ENCODE measurements at places on chromosomes 2 and 18. TPM values are rescaled to one million over a fixed set of nuclear protein-coding genes. Genes with fewer than 3 reads are reported as not detected.

The BOLL gene
- not detected for polyA plus RNA-seq

The LYPD6B gene
- polyA plus RNA-seq, result not detected

- DNase-seq, result no peak
Observed at GRCh38 chr2:114127372-114127771, 237.5 kb downstream of the ACTR3 start.

- DNase-seq, result no peak
Observed at GRCh38 chr2:186319105-186319504, 167.0 kb upstream of the ZC3H15 start.

The COL5A2 gene
- 11.6 TPM for polyA plus RNA-seq

- DNase-seq, result no peak
Observed at GRCh38 chr2:164287056-164287455, 334.2 kb downstream of the GRB14 start.

The NABP1 gene
- 3.0 TPM for polyA plus RNA-seq

The CRYBA2 gene
- not detected for polyA plus RNA-seq

GRCh38 chr18:934518-935133, 30.0 kb downstream of the ADCYAP1 start:
- DNase-seq, result no peak

GRCh38 chr2:16526193-16526592, 139.4 kb downstream of the CYRIA start:
- no peak for DNase-seq

GRCh38 chr18:31591113-31591512, 564 bp upstream of the TTR start:
- no peak for DNase-seq

The TOGARAM2 gene
- polyA plus RNA-seq, result 6.0 TPM

DNA sequence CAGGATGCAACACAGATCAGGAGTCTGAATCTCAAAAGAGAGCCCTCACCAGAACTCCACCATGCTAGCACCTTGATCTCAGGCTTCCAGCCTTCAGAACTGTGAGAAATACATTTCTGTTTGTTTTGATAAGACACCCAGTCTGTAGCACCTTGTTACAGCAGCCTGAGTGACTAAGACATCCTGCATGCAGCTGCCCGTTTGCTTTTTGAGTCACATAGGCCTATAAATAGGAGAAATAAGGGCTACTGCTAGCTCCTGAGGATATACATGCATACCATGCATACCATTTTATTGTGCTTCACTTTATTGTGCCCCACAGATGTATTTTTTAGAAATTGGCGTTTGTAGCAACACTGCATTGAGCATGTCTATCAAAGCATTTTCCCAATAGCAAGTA, 337.8 kb downstream of the CDH2 start:
- DNase-seq, result no peak

The MBD2 gene
- polyA plus RNA-seq, result 19.6 TPM

The MC4R gene
- not detected for polyA plus RNA-seq

DNA sequence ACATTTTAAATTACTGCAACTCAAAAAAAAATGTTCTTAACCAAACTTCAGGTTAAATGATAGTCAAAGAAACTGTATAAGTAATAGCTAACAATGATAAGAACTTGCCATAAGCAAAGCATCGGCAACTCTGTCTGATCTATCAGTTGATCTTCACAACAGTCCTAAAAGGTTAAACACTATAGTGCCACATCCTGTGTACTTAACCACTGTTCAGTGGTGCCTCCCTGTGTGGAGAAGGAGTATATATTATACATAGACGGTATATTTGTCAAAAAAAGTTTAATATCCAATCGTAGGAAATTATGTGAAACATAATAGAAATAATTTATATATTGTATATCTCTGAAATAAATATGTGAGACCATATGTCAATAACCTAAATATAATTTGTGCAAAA, 13.0 kb downstream of the DTNA start:
- DNase-seq, result no peak

DNA sequence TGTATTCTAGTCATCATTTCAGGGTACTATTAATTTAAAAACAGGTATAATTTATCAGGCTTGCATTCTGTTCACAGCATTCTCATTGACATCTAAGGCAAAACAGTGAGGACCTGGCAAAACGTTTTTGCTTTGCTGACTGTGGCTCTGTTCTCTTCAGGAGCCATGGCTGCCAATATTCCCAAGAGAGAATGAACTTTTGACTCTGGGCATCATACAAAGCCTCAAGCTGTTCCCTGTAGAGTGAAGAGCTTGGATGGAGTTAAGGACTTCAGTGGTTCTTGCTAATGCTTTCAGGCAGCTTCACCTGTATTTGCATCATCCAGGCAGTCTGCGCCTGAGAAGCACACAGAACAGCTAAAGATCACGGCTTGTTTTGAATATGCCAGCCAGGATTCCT, 65.9 kb upstream of the CAVIN2 start:
- no peak for DNase-seq

- DNase-seq, result no peak
Observed at GRCh38 chr2:137677466-137677865, 286.8 kb upstream of the HNMT start.

- no peak for DNase-seq
Observed at GRCh38 chr2:47271054-47272000, 116.2 kb upstream of the STPG4 start.

- no peak for DNase-seq
Observed at GRCh38 chr18:48767090-48767690, 183.6 kb downstream of the SMAD7 start.

GRCh38 chr2:231666171-231667095, 41.9 kb upstream of the PTMA start:
- peak; percentile 95 for DNase-seq

The SERPINB10 gene
- polyA plus RNA-seq, result not detected

- DNase-seq, result no peak
Observed at GRCh38 chr2:171154348-171154747, 6.3 kb downstream of the TLK1 start.
